ENCODE measurements at places on chromosomes 13 and 19.
A peak's percentile ranks its signal among the peaks of the same experiment; 100 is the strongest.

DNA sequence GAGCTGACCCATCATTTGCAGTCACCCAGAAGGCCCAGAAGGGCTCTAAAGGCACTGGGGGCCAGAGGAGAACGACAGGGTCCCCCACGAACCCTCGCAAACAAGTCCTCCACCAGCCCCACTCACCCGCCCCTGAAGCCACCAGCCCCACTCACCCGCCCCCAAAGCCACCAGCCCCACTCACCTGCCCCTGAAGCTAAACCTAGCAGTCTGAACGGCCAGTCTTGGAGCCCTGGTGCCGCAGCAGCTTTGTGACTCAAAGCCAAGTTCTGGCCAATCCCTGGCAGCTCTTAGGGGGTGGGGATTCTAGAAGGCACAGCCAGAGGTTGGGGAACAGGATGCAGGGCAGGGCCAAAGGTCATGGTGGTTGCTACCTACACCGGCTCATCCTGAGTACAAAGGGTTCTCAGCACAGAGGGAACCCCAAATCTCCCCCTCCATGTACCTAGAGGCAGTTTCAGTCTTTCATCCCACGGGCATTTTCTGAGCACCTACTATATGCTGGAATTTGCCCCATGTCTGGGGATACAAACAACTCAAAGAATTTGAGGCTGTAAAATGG, at the start of gene IQCN:
Gene IQCN (minus strand): TSS at position 234 of the 562 bp plus-strand sequence. CDS start 4,974 bp downstream, outside the sequence.
- DNase-seq, result no peak

DNA sequence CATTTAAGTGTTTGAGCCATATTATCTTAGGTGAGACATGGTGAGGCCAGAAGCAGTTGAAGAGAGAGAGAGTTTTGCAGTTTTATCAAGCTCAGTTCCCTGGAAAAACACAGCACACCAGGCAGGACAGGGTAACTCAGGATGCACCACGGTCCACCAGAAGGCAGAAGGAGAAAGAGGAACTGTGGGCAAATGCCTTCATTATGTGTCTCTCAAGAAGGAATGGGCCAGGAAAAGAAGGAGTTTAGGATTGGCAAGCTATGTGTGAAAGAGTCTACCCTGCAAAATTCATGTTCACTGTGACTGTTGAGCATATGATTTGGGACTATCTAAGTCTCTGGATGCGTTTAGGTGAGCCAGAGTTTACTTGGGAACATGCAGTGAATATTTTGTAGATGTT, 934.5 kb upstream of the MIR17HG start:
- DNase-seq, result no peak

GRCh38 chr13:57724486-57725272, 93.1 kb downstream of the PCDH17 start:
- no peak for DNase-seq

DNA sequence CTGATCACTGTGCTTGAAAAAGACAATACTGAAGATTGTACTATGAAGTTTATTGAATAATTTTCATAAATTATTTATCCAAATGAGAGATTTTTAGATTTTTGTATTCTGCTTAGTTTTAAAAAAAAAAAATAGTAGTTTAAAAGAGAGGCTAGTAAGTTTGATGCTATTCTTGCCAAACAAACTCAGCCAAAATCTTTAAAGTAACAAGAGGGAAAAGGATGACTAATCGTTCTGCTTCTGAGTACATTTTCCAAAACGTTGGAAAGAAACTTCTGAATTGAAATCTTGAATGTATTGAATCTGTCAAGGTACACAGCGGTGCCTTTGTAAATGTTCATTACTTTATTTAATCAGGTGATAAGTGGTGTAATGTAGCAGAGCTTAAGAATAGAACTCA, 34.4 kb downstream of the NUP58 start:
- no peak for DNase-seq

GRCh38 chr13:63628310-63628709, 2212.7 kb upstream of the PCDH20 start:
- DNase-seq, result no peak

DNA sequence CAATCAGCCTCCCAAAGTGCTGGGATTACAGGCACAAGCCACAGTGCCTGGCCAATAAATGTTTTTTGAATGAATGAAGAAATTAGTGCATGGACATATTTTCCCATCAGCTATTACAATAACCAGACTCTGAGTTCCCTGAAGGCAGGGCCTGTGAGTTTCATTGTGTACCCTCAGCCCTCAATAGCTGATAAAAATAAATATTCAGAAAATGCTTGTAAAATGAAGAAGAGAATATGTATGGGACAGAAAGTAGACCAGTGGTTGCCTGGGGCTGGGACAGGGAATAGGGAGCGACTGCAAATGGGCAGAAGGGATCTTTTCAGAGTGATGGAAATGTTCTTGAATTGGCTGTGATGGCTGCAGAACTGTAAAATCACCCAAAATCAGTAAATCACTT, 28.8 kb downstream of the NUMBL start:
- no peak for DNase-seq

DNA sequence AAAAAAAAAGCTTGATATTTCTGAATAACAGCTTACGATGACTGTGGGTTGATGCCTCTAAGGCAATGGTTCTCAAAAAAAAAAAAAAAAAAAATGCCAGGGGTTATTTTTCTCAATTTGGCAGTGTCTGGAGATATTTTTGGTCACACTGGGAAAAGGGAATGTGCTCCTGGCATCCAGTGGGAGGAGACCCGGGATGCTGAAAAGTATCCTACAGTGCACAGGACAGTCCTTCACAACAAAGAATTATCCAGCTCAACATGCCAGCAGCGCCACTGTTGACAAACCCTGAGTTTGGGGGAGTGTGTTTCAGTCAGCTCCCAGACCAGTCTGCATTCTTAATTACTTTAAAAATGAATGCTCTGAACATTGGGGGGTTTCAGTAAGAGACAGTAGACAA, 54.5 kb downstream of the FLT3 start:
- no peak for DNase-seq

GRCh38 chr13:32905864-32906180, 110.4 kb upstream of the KL start:
- DNase-seq, result no peak

- DNase-seq, result no peak
Measured at GRCh38 chr19:6596621-6597020, 5.7 kb upstream of the CD70 start.

DNA sequence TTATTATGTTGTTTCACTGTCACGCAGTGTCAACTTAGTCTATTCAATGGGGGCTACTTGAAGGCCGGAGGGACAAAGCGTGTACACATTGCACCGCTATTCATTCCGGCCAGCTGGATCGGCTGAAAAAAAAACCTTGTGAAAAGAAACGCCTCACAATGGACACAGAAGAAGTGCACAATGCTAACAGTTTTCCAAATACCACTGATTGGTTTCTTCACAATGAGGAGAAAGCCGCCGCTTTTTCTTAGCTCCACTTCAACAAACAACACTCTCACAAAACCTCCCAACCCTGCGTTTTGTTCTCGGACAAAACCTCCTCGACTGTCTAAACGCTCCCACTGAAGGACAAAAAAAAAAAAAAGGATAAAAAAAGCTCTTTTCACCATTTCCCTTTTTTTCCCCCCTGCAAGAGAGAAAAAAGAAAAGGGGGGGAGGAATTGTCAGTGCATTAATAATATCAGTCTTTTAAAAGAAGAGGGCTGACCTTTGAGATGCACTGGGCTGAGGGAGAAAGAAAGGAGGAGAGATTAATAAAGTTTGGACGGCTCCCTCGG, 5.4 kb downstream of the SOX21 start:
- no peak for DNase-seq

- DNase-seq, result peak; percentile 23
Measured at GRCh38 chr13:45120967-45121831, 889 bp downstream of the GTF2F2 start.

GRCh38 chr13:72757792-72758535, 23.7 kb downstream of the DIS3 start:
- DNase-seq, result no peak

DNA sequence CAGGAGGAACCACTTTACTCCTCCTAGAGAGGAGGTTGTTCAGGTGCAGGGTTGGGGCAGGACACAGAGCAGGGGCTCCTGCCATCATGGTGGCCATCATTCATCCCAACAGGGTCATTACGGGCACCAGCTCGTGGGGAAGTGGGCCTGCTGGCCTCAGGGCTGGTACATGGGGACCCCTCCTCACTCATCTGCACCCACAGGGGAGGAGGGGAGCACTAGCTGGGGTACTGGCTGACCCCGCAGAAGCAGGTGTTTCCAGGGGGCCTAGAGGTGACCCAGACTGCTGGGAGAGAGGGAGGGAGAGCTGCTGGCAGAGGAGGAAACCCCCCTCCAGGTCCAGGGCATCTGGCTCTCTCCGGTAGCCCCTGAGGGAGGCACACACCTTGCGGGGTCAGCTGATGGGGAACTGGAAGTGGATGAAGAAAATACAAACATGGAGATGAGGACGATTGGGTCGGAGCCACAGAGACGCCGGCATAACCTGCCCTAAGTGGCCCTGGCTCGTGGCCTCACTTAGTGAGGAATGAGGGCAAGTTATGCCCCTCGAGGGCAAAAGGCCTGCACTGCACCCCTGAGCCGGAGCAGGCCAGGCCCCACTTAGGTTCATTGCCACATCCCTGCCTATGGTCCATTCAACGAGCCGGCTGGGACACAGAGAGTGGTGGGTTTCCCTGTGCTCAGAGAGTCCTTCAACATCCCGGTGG, 76.2 kb downstream of the SOX1 start:
- DNase-seq, result no peak

Measured in HEK293T (cell line).